Cortex of kidney (tissue), 1 donor: ENCODE measurements at places on chromosomes 7 and 10.

DNA sequence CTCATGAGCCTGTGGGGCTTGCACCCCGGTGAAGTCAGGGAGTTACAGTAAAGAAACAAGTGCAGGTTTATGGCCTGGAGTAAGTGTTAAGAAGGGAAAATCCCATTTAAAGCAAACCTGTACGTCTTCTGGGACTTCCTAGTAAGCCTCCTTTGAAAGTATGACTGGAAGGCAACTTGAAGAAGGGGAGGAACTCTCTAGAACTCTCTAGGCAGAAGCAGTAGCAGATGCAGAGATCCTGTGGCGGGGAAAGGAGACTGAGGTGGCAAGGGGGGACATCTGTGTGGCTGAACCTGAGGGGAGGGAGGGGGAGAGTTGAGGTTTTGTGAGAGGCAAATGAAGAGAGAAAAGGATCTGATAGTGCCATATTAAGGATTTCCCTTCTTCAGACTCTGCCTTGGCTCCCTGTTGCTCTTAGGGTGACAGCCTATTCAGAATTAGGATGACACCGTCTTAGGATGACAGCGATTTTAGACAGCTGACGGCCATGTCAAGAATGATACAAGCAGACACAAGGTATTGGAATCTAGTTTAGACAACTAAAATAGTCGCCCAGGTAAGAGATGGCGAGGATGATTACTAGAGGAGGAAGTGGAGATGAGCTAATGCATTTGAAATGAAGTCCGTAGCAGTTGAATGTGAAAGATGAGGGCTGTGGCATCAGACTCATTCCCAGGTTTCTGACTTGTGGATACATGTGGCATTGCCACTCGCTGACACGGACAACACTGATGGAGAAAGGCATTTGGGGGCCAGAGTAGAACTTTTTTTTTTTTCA, 29.0 kb downstream of the CUL1 start:
- DNase-seq, result no peak

- no peak for DNase-seq
Observed at GRCh38 chr7:158476331-158476932, 111.2 kb downstream of the PTPRN2 start.

GRCh38 chr7:79984210-79984609, 150.4 kb upstream of the GNAI1 start:
- no peak for DNase-seq

GRCh38 chr10:93074147-93074596, 479 bp downstream of the CYP26A1 start:
- no peak for DNase-seq

DNA sequence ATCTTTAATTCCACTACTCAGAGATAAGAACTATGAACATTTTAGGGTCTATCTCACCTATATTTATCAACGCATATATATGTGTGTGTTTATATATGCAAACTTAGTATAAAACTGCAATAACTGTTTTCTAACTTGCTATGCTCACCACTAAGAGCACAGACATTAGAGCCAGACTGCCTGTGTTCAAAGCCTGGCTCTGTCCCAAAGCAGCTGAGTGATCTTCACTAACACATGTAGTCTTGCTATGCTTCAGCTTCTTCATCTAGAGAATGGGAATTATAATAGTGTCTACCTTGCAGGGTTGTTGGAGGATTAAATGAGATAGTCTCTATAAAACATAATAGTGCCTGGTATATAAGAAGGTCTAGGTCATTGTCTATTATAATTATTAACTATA, 165.5 kb downstream of the MAGI2 start:
- DNase-seq, result no peak

DNA sequence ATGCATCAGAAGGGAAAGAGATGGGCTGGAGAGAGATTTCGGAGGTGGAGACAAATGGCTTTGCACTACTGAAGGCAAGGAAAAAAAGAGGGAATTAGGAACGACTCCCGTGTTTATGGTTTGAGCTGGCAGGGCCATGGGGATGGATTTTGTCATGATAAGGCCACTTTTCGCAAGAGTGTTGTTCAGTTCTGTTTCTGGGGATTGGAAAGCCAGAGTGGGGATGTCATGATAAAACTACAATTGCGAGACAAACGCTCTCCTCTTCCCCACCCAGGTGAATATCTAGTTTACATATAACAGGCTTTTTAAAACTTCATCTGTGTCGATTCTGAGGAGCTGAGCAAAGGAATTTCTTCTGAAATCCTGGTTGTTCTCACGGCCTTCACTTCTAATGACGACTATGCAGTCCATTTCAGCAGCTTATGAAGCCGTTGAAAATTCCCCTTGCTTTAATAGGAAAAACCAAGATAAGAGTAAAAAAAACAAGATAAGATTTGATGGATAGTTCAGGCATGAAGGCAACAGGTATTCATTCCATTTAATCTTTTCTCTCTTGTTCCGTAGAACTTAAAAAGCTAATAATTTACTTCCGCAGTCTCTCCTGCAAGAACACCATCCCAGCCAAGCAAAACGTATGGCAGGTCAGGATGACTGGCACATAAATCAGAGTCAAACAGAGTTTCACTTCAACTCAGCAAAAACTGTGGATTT, 245.6 kb upstream of the PITRM1 start:
- DNase-seq, result no peak

DNA sequence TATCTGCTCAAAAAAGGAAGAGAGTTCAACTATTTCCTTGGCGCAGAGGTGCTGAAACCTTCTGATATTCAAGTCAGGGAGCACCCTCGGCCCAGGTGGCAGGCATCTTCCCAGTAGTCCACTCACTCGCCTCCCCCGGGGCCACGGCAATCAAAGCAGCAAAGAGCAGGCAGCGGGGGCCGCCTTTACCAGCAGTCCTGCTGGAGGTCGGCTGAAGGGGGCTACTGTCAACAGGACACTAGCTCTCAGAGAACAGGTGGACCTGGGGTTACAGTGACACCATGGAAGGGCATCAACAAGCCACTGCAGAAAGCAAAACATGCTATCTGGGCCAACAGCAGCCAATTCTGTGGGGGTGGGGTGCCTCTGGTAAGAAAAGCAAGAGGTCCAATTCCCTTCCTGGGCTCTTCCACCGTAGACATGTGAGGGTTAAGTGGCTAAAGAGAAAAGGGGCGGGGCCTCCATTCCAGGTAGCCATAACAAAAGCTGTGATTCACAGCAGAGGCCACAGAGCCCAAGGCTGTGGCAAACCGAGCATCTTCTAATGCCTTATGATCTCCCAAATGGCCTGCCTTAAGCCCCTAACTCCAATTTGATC, 9.4 kb downstream of the FZD9 start:
- DNase-seq, result no peak

GRCh38 chr10:93384006-93384405, 98.1 kb downstream of the MYOF start:
- DNase-seq, result no peak
